ENCODE measurements at places on chromosomes 1 and 21.
A peak's percentile ranks its signal among the peaks of the same experiment; 100 is the strongest.

DNA sequence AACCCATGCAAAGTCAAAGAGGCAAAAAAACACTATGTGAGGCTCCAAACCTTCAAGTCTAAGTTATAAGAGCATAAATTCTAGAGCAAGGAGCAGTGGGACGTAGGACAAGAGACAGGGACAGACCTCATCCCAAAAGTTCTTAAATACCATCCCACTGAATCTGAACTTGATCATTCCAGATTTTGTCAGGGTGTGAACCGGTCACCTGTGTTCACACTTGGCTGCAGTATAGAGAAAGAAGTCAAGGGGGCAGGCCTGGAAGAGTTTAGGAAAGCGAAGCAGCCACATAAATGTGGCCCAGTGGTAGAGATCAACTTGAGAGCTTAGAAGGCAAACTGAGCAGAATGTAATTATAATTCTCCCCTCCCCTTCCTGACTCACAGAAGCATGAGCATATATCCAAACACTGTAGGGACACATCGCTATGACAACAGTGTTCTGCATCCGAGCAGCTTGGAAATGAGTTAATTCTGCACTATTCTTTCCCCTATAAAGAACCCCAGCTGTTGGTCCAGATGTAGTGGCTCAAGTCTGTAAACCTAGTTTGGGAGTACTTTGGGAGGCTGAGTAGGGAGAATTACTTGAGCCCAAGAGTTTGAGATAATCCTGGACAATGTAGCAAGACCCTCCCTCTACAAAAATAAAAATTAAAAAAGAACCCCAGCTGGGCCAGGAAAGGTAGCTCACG, 2.7 kb downstream of the AKR7A2 start:
- DNase-seq: peak; percentile 42

- no peak for DNase-seq
Observed at GRCh38 chr1:27102707-27103468, 52.0 kb downstream of the SLC9A1 start.

GRCh38 chr1:156814571-156815260, 1.9 kb downstream of the SH2D2A start:
- no peak for DNase-seq

DNA sequence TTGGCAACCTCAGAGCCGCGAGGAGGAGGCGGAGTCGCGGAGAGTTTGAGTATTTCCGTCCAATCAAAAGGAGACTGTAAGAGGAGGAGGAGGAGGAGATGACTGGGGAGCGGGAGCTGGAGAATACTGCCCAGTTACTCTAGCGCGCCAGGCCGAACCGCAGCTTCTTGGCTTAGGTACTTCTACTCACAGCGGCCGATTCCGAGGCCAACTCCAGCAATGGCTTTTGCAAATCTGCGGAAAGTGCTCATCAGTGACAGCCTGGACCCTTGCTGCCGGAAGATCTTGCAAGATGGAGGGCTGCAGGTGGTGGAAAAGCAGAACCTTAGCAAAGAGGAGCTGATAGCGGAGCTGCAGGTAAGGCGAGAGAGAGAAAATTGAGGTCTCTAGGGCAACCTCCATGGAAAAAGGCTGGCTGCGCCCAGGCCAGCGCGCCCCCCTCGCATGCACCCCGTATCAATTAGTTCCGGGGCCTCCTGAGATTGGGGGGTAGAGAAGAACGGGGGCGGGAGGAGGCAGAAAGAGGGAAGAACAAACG, at the start of gene PHGDH:
TSS of gene PHGDH (plus strand) at position 131 of the 538 bp plus-strand sequence. CDS start at position 220, 89 bp downstream.
- peak; percentile 78 for DNase-seq

GRCh38 chr1:94270801-94271203, 33.4 kb upstream of the ARHGAP29 start:
- DNase-seq: no peak

GRCh38 chr1:53398576-53399365, 60.4 kb upstream of the DMRTB1 start:
- DNase-seq: no peak

DNA sequence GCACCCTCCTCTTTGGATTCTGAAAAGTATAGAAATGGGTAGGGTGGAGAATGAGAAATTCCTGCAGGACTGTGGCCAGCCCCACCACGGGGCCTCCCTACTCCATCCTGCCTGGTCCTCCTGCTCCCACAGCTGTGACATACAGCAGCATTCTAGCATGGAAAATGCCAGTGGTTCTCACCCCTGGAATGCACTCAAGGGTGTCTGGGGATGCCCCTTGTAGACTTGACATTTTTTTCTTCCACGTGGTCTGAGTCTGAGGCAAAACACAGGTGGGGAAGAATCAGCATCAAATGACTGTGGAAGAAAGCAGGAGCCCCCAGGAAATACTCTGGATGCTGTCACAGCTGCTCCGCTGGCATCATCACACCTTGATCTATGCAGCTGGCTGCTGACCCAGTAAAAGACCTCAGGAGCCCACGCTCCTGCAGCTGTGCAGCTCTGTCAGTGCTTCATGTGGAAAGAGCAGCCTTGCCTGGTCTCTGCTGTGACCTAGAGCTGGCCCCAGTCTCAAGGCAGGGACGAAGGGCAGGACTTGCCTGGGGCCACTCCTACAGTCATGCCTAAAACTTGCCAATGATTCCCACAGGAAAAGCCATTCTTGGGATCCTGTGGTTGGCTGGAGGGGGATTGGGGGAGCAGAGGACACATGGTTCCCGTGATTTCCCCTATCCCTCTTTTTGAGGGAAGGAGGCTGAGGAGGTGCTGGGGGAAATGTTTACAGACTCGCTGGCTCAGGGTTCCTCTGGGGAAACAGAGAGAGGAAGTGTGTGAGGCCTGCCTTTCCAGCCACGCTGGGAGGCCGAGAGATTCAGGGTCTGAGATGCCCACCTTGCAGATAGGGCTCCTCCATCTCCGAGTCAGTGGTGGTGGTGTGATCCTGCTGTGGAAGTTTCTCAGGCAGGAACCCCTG, 10.8 kb upstream of the A3GALT2 start:
- DNase-seq: no peak

- DNase-seq: peak; percentile 67
Observed at GRCh38 chr1:155044812-155045657, 6.1 kb upstream of the ADAM15 start.

All from GM04504 (cell line).